LHCN-M2 (cell line): ENCODE measurements at places on chromosomes 7 and 10. TPM values are rescaled to one million over a fixed set of nuclear protein-coding genes. Genes with fewer than 3 reads are reported as not detected.

The DNAJB9 gene
- 29.6 and 41.9 TPM in 2 replicates for total RNA-seq

The OR2A42 gene
- not detected in 2 replicates for total RNA-seq

The KCNH2 gene
- total RNA-seq: 0.11 TPM in 1 of 2 replicates, not detected in the other

DNA sequence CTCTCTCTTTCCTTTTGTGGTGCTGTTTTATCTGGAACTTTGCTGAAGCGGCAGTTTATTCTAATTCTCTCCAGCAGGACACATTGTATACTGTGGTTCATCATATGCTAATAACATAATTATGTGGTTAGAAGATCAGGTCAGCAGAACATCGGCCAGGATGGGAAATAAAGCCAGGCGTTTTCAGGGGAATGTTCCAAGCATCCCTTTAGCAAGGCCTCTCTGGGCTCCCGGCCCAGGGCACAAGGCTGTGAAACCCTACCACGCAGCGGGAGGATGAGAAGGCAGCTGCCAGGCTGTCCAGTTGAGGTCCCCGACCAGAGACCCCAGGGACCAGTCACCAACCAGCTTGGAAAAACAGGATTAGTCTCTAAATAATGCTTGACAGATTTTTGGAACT, 112.2 kb upstream of the GALNT17 start:
- DNase-seq: no peak

The RNF32 gene
- total RNA-seq: 2.8 and 4.1 TPM in 2 replicates

- no peak for DNase-seq
Measured at GRCh38 chr7:11120068-11120664, 146.5 kb downstream of the PHF14 start.

DNA sequence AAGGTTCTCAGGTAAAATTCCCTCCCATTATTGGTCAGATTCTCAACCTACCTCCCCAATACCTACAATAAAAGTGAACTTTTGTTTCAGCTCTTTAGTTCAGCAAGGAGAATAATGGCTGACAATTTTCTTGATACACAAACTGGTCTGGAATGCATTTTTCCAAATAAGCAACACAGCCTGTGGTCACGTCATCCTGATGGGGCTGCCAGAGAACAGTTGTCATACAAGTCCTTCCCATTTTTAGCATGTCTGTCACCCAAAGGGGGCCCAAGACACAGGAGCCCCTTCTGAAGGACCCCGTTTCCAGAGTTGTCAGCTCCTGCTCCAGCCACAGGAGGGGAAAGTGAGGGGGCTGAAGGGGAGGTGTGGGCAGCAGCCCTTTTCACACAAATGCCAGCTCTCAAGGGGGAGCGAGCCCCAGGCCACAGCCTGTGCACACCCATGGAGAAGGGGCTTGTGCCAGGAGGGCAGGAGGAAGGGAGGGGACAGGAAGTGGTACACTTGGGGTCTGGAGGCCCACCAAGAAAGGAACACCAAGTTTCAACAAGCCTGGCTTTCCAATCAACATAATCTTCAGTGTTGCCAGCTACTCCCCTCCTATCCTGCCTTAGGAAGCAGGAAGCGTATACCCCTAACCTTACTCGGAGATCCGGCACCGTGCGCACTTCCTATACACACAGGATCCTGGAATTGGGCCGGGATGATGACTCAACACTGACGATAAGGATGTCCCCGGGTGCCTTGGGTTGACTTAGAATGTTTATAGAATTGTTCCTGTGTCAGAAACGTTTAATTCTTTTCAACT, 43.4 kb upstream of the PDLIM1 start:
- peak; percentile 79 for DNase-seq

DNA sequence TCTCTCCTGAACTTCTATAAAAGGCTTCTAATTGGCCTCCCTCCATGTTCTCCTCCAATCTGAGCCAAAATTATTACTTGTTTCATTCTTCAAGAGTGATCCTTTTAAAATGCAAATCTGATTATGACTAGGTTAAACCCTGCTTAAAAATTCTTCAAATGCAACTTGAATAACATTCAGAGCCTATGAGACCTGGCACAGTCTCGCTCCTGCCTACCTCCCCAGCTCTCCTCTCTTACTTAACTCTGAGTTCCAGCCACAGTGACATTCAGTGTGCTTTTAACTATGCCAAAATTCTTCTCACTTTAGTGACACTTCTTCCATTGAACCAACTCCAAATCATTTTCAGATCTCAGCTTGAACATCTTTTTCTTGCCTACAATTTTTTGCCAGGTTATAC, 68.8 kb downstream of the TMEM168 start:
- DNase-seq: no peak

DNA sequence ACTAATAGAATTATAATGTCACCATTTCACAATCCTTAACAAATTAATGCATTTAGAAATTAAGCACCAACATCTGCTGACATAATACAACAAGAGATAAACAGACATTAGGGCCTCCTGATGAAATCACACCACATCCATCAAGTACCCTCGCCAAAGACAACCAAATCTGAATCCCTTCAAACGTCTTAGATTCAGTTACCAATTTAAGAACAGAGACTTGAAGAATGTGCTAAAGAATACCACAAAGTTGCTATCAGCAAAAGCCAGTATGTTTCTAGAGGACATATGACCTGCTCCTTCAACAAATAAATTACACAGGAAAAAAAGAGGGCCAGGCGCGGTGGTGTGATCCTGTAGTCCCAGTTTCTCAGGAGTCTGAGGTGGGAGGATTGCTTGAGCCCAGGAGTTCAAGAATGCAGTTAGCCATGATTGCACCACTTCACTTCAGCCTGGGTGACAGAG, 144.5 kb downstream of the REEP3 start:
- DNase-seq: no peak

GRCh38 chr7:23467806-23468525, 2.3 kb downstream of the IGF2BP3 start:
- DNase-seq: peak; percentile 74

The MARVELD1 gene
- 54.7 and 56.0 TPM in 2 replicates for total RNA-seq

The CALHM3 gene
- not detected in 2 replicates for total RNA-seq

The OR2A7 gene
- total RNA-seq: not detected in 2 replicates

The PPP1R9A gene
- total RNA-seq: 0.51 and 1.6 TPM in 2 replicates
